Right ventricle myocardium superior (tissue), 1 donor: ENCODE measurements at places on chromosomes 2 and 18. TPM values are rescaled to one million over a fixed set of nuclear protein-coding genes. Genes with fewer than 3 reads are reported as not detected.

DNA sequence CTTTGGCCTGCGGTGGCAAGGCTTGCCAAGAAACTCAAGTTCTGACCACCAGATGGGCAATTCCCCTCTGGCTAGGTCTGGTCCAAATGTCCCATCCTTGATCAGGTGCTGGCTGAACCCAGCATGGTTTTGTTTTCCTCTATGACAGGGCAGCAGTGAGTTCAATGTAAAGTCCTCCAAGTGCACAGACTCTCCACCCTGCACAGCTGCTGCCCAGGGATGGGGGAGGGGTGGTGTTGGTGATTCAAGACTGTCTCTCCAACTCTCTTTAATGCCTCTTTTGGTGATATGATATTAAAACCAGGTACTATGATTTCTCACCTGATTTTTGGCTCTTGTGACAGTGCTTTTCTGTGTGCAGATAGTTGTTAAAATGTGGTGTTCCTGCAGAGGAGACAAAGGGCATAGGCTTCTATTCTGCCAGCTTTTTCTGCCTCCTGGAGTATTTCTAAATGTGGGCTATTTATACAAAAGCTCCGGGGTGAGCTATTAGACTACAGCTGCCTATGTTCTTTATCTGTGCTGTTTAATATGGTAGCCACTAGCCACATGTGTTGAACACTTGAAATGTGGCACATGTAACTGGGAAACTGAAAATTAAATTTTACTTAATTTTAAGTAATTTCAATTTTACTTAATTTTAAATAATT lies 64.0 kb upstream of the STK39 start:
- no peak for DNase-seq

DNA sequence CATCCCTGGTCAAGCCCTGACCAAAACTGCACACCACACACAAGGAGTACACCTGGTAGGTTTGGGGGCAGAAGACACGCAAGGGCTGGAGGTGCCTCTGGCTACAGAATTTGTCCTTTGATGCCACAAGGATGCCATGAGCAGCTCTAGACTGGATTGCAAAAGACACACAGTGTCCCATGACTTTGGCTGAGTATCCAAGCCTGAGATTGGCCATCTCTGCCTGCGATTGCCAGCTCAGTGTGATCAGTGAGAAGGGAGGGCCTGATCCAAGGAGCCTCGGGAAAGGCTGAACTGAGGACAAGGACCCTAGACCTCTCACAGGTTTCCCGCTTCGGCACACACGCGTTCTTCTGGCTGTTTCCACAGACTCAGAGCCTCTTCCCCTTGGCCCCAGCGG lies 60.0 kb upstream of the FOSL2 start:
- no peak for DNase-seq

- no peak for DNase-seq
Measured at GRCh38 chr2:64295326-64296139, 151.3 kb upstream of the PELI1 start.

- no peak for DNase-seq
Measured at GRCh38 chr2:189511960-189512319, 68.6 kb downstream of the SLC40A1 start.

DNA sequence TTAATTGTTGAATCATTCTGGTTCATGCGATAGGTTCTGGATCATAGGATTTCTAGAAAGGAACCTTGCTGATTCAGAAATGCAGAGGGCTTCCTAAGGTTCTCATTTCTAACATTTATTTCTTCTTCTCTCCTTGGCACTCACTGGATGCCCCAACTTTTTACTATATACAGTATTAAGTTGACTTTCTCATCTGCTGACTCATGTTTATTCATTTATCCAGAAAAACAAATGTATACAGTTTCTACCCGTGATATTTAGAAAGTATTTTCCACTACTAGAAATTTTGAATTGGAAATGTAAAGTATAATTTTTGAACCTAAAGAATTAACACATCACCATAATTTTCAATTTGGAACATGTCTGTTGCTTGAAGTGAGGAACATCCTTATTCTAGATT lies 32.2 kb upstream of the OTX1 start:
- no peak for DNase-seq

REG1B gene
- not detected for total RNA-seq

- peak; percentile 55 for DNase-seq
Measured at GRCh38 chr2:12619975-12620374, 96.8 kb upstream of the TRIB2 start.

DNA sequence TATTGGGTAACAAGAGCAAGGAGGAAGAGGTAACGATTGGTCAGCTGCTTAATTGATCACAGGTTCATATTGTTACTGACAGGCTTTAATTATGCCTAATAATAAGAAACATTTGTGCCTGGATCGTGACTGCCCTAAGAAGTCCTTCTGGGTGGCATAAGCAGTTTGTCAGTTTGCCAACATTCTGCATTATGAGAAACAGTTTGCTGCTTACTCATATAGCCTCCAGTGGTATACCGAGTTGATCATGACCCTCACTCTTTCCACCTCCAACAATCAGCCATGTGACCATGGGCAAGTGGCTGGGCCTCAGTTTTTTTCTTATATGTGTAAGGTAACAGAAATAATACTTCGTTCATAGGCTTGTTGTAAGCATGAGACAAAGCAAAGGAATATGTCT lies 96.6 kb upstream of the CABLES1 start:
- DNase-seq = no peak

- DNase-seq = no peak
Measured at GRCh38 chr2:5975401-5975800, 283.2 kb downstream of the SOX11 start.

DNA sequence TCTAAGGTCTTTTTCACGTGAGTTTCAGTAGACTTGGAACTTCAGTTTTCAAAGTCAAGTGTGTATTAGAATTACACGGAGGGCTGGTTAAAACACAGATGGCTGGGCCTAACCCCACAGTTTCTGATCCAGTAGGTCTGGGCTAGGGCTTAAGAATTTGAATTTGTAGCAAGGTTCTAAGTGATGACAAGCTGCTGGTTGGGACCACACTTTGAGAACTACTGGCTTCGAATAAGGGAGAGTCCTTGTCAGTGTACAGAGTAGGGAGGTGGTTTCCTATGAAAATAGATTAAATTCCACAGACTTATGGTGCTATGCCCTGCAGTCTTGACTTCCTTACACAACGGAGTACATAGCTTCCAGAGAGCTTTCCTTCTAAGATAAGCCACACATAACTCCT lies 4.5 kb downstream of the RHOB start:
- DNase-seq = no peak

GRCh38 chr18:27363872-27364271 lies 178.8 kb upstream of the CHST9 start:
- DNase-seq = no peak

DNA sequence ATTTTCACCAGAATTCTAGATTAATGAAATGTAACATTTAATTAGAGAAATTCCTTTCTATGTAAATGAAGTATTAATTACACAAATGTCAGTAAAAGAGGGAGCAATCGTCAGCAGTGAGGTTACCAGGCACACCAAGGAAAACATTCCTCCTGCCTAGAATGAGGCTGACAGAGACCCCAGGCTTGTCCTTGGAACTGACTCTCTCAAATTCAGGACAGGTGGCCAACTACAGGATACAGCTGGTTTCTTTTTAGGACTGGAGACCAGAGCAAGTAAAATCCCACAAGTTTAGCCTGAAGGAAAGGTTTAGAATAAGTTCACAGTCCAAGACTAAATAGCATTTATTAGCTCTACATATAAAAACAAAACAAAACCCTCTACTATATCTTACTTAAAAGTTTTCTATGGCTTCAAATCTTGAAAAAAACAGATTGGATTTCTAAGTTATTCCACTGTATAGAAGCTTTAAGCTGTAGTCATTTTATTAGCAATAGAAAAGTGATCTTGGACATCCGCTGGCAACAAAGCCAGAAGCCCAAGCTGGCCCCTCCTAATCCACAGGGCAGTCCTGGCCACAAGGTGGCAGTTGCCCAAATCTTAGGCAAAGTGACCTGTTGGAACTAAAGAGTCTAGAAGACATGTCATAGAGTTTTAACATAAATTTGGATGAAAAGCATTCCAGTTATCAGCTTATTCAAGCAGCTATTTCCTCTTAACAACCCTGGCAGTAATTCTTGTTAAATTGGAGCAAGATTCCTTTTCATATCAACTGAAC lies 81.0 kb downstream of the SP3 start:
- peak; percentile 75 for DNase-seq
